K562 (cell line): ENCODE measurements at places on chromosomes 5 and 9. TPM values are rescaled to one million over a fixed set of nuclear protein-coding genes. Genes with fewer than 3 reads are reported as not detected.

Gene C6
- 0.09 and 0.51 TPM in 2 replicates for total RNA-seq

Gene HSD17B3
- not detected in 2 replicates for total RNA-seq

Gene ZNF618
- total RNA-seq: 13.4 and 13.7 TPM in 2 replicates

Gene PAEP
- total RNA-seq: 0.51 and 0.69 TPM in 2 replicates

Gene PTPA
- 109 and 119 TPM in 2 replicates for total RNA-seq

Gene ASPN
- total RNA-seq: not detected in 2 replicates

Gene INSL4
- total RNA-seq: not detected in 2 replicates

Gene PCDHB3
- not detected in 2 replicates for total RNA-seq

Gene LCN9
- total RNA-seq: not detected in 2 replicates

Gene OBP2B
- total RNA-seq: not detected in 2 replicates

DNA sequence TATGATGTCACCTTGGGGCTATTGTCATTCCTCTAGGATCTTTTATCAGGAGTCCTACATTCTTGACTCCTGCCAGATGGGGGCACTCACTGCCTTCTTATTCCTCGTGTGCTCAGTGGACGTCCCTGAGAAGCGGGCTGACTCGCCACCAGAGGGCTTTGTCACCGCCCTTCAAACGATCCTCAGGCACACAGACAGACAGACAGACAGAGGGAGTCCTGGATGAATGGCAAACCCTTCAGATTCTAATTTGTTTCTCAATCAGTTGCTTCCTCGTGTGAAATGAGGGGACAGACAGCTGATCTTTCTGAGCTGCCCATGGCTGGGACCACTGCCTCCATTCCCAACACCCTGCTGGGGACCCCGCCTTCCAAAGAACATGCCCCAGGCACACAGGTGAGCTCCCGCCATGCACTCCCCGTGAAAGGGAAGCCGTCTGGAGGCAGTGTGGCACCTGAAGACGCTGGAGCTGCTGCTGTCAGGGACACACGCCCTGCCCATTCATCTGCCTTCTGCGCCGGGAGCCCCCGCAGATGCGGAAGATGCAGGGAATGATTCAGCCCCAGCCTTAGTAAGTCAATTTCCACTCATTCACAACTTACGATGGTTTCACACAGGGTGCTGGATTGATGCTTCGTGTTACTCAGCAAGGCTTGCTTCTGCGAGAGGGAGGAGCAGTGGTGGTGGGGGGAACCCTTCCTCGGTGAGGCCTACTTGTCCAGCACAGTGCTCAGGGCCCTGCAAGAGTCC lies 24.9 kb upstream of the SH3PXD2B start:
- DNase-seq: peak; percentile 82

- no peak for DNase-seq
Observed at GRCh38 chr9:81824802-81825730, 103.2 kb upstream of the SPATA31D4 start.

GRCh38 chr9:76898786-76899185 lies 7.1 kb downstream of the PRUNE2 start:
- no peak for DNase-seq

GRCh38 chr9:94881023-94881422 lies 154.5 kb downstream of the AOPEP start:
- no peak for DNase-seq

DNA sequence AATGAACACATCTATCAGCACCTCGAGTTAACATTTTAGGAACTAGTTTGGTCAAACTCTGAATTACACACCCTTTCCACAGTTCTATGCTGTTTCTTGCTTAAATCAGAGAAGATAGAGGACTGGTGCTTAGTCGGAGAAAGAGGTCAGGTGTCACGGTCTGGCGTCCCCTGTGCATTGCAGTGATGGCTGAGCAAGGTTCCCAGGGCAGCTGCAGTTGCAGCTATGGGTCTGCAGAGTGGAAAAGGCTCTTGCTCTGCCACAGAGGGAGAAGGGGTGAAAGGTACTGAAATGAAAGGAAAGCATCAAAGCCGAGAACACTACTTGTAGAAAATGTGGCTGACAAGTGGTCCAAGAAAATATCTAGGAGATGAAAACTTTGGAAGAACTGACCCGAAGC lies 25.2 kb upstream of the SH3RF2 start:
- no peak for DNase-seq

GRCh38 chr5:78753093-78753531 lies 104.5 kb upstream of the LHFPL2 start:
- DNase-seq: no peak

GRCh38 chr5:172454358-172455086 lies at the start of gene SH3PXD2B:
Gene SH3PXD2B, minus strand, starts transcription at chr5:172454525. Its CDS starts 173 bp downstream, at chr5:172454352.
- peak; percentile 88 for DNase-seq

DNA sequence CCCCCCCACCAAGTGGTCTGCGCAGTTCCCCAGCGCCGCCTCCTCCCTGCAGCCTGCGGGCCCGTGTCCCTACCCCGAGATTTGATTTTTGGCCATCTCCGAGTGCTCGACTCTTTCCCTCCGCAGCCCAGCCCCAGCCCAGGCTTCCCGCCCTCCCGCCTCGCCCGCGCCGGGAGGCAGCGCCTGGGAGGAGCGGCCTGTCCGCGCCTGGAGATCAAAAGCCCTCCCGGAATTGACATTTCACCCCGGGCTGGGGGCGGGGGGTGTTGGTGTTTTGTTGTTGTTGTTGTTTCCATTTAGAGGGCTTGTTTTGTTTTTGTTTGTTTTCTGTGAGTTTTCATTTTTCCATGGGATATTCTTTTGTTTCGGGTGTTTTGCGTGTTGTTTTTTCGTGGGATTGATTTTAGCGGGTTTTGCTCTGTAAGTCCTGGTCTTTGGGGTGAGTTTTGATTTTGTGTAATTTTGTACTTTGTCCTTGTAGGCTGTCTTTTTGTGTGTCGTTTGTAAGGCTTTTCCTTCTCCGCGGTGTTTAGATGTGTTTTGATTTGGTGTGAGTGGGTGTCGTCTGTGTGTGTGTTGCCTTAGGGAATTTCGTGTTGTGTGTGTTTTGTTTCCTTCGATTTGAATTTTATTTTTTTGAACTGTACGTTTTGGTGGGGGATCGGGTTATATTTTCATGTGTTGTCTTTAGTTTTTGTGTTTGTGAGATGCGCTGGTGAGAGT lies 1.7 kb upstream of the PAX5 start:
- no peak for DNase-seq

DNA sequence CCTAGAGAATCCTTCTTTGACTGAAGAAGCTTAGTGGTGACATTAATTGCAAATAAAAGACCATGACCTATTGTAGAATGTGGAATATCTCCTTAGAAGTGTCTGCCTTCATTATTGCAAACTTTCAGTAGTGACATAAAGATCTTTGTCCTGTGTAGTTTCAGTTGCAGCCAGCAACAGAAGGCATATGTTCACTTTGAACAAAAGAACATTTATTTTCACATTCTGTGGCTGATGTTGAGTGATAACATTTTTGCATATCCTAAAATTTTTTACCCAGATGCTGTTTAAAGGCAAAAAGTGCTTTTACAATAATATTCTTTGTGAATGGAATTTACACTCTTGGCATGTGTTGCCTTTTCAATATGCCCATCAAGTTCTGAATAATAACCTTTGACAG lies 165.9 kb downstream of the TMC1 start:
- DNase-seq: no peak

GRCh38 chr5:157241483-157241882 lies 24.4 kb upstream of the CYFIP2 start:
- DNase-seq: no peak

- DNase-seq: no peak
Observed at GRCh38 chr9:27940535-27940934, 367.3 kb upstream of the C9orf72 start.

GRCh38 chr5:158530115-158530514 lies 569.6 kb downstream of the EBF1 start:
- no peak for DNase-seq

DNA sequence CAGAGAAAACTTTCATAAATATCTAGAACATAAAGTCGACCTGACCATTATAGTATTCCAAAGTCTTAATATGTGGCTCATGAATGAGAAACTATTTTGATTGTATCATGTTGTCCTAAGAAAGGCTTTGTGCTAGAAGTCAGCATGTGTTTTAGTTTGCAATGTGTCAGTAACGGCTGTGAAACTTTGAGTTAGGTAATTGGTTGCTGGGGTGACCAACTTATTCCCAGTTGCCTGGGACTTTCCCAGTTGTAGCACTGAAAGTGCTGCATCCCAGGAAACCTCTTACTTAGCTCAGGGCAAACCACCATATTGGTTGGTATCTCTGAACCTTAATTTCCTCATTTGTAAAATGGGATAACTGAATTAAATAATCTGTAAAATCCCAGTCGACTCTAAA lies 114.6 kb upstream of the SLC12A2 start:
- no peak for DNase-seq

DNA sequence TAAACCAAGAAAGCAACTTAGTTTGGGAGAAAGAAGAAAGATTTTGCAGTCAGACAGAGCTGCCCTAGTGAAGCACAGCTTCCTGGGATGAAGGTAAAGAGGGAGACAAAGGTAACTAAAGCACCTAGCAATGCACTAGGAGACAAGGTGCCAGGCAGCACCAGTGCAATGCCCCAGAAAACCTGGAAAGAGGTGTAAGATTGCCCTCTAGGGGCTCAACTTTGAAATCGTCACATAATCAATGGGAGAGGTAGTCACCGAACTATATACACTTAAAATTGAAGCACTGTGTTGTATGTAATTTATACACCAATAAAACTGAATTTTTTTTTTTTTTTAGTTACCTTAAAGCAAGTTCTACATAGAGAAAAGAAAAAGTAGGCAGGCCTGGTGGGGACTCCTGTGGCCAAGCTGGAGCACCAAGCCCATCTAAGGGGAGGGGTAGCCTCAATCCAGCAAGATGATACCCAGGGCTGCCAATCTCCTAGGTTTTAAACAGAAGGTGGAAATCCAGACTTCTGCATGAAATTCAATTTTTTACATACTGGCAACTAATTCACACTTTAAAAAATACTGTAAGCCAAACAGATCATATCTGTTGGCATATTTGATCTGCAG lies 48.2 kb downstream of the CDK5RAP2 start:
- peak; percentile 19 for DNase-seq

DNA sequence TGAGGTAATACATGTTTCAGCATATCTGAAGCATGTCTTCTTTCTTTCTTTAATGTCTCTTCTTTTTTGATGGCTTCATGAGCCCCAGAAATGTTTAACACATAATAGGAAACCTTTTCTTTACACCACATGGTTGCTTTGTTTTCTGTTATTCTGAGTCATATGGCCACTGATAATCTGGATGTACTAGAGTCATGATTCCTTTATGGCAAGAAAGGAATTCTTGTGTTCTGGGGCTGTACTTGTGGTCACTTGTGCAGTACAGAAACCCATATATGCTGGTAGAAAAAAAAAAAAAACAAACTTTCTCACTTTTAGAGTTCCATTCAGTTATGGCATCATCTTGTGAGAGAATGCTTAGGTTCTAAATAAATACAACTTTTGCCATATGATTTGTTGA lies 1669.3 kb upstream of the CDH9 start:
- DNase-seq: no peak

- DNase-seq: no peak
Observed at GRCh38 chr5:168153263-168153875, 138.1 kb upstream of the WWC1 start.

GRCh38 chr9:2616692-2617377 lies 4.8 kb upstream of the VLDLR start:
- no peak for DNase-seq
